ENCODE measurements at places on chromosomes 3 and 15.

DNA sequence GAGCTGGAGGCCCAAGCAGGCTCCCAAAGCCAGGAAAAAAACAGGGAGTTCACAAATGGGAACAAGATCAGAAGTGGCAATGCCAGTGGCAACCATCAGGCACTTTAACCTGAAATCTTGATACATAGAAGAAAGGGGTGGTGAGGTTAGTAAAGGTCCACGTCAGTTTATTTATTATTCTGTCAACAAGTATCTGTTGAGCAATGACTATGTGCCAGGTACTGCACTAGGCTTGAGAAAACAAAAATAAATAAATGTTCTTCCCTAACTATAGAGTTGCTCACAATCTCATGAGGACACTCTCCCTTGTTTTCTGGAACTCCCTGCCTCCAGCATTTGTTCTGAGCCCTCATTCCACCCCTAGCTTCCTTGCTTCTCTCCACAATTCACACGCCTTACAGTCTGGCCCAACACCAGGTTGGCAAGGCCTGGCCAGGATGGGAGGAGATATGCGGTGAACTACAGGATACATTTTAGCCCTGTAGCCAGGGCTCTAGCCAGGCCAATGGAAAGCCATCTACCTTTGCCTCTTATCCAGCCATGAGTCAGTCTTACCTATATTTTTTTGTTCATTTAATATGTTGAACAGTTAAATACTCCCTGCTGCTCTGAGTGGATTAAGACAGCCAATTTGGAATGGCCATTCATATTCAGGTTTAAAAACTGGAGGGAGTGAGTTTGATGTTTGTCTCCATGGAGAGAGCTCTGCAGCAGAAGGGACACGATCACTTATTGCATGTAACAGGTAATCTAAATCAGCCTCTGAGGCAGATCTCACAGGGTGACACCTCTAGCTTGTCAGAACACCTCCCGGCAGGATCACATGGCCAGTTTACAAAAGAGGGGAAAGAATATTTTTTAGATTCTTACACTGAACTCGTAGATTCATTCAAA lies 161.9 kb upstream of the ATP11B start:
- DNase-seq, result no peak

- peak; percentile 53 for DNase-seq
These were observed 5.7 kb downstream of the THBS1 start for GRCh38 chr15:39586387-39587095.

DNA sequence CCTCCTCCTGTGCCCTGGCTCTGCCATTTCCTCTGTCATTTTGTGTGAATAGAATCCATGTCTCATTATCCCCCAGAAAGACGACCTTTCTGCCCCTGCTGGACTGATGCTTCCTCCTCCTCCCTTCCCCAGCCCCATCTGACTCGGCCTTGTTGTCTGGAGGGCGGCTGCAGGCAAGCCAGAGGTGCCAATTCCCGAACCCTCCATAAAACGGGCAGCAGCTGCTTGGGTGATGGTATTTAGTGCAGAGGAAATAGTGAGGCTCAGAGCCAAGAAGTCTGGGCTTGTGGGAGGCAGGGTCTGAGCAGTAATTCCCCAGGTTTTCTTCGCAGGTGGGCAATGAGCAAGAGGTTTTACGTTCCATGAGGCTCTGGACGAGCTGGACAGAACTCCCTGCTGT lies 71.2 kb downstream of the ITGA11 start:
- DNase-seq, result no peak

- DNase-seq, result no peak
These were observed 7.5 kb downstream of the MORF4L1 start for GRCh38 chr15:78880242-78880533.

DNA sequence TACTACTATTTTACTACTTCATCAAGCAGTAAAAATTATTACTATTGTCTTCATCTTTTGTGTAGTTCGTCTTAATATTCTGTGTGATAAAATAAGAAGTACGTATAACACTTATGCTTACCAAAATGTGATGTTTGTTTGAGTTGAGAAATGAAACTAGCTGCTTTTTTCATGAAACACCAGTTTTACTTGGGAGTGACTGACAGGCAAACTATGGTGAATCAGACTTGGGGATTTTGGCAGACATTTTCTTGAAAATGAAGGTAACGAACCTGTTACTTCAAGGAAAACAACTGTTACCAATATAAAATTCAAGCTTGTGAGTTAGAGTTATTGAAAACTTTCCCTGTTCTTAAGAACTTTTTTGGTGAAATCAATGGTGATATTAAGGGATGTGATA lies 10.3 kb downstream of the U2SURP start:
- no peak for DNase-seq

GRCh38 chr3:8607234-8608040 lies 37.2 kb downstream of the SSUH2 start:
- no peak for DNase-seq

DNA sequence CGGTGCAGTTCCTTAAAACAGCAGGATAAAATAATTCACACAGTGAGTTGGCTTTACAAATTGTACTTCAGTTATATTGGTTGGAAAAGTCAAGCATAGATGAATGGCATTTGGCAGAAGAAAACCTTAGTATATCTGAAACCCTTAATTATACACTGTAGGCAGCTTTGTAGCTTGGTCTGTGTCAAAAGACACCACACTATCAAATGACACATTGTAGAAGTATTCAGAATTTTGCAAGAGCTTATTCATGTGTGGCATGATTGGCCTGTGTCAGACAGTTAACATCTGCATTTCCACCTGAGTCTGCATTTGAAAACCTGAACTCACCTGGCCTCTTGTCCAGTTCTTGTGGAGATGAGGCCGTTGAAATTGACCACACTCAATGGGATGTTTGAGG lies 13.8 kb downstream of the TMEM266 start:
- DNase-seq, result no peak

DNA sequence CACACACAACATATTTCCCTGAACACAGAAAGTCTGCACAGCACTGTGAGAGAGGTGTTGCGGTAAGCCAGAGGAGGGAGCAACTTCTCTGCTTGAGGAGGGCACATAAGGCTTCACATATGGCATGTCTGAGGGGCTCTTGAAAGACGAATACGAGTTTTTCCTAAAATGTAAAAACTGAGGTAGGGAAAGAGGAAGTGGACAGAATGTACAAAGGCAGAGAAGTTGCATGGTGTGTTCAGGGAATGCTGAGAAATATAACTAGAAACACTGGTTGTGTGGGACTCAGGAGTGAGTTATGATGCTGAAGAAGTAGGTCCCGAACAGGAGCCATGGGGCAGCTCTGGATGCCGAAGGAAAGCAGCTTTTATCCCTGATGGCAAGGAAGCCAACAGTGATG lies 22.8 kb upstream of the ATP8B4 start:
- no peak for DNase-seq

GRCh38 chr3:72214066-72214951 lies 429.4 kb upstream of the PROK2 start:
- DNase-seq, result no peak

DNA sequence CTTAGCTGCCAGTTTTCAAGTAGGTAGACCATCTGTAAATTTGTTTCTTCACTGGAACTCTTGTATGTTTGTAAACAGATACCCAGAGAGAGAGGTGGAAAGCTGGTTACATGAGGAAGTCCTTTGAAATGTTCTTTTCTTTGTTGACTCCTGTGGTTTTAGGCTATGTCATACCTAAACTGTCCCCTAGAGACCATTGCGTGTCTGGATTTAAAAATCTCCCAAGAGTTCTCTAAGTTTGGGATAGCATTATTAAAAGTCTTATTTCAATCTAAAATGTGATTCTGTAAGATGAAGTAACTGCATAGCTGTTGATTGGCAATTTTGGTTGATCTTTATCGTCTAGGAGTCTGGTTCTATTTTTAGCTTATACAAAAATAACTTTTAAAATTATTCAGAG lies 127.2 kb downstream of the GHSR start:
- no peak for DNase-seq

DNA sequence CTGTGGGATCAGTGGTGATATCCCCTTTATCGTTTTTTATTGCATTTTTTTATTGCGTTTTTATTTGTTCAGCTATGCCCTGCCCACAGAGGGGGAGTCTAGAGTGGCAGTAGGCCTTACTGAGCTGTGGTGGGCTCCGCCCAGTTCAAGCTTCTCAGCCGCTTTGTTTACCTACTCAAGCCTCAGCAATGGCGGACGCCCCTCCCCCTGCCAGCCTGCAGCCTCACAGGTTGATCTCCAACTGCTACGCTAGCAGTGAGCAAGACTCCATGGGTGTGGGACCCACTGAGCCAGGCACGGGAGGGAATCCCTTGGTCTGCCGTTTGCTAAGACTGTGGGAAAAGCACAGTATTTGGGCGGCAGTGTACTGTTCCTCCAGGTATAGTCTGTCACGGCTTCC lies 500.6 kb upstream of the MCTP2 start:
- no peak for DNase-seq

DNA sequence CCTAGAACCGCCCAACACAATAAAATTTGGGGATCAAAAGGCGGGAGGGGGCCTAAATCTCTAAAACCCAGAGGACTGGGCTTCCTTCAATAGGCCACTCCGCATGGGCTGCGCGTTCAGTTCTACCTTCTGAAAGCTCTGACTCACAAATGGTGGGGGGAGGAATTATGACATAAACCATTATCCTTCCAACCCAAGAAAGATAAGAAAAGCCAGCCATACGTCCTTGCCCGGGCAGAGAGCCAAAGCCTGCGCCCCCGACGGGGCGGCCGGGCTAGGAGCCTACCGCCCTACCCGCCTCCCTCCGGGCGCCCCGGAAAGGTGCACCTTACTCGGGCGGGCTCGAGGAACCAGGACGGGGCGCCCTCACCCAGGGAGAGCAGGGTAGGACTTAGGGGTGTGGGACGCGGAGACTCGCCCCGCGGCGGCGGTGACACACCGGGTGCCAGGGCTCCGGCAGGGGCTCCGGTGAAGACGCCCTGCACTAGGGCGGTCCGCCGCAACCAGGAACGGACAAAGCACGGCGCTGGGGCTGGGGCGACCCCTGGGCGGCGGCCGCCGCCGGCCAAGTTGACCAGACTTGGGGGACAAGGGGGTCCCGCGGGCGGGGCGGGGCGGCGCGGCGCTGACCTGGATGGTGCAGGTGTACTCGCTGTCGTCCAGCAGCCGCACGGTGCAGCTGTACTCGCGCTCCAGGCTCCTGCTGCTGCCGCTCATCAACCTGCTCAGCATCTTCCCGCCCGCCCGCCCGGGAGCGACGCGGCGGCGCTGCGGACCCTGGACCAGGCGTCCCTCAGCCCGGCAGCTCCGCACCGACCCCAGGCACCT lies 534 bp downstream of the FRMD5 start:
- peak; percentile 10 for DNase-seq

GRCh38 chr3:146184241-146185015 lies 23.4 kb upstream of the PLOD2 start:
- no peak for DNase-seq
